ENCODE measurements at places on chromosomes 1 and 21. TPM values are rescaled to one million over a fixed set of nuclear protein-coding genes. Genes with fewer than 3 reads are reported as not detected.

- no peak for DNase-seq
These were observed 36.5 kb downstream of the GPSM2 start for GRCh38 chr1:108913105-108913948.

GRCh38 chr1:16938351-16939321 lies 16.9 kb downstream of the CROCC start:
- no peak for DNase-seq

GRCh38 chr1:230441183-230442029 lies 15.3 kb upstream of the PGBD5 start:
- no peak for DNase-seq

- no peak for DNase-seq
These were observed 1402.6 kb downstream of the MRPL39 start for GRCh38 chr21:24204641-24205040.

GRCh38 chr1:95058974-95059373 lies 13.8 kb downstream of the ALG14 start:
- no peak for DNase-seq

- peak; percentile 67 for DNase-seq
These were observed 1.4 kb upstream of the RBM15 start for GRCh38 chr1:110337704-110338308.

DNA sequence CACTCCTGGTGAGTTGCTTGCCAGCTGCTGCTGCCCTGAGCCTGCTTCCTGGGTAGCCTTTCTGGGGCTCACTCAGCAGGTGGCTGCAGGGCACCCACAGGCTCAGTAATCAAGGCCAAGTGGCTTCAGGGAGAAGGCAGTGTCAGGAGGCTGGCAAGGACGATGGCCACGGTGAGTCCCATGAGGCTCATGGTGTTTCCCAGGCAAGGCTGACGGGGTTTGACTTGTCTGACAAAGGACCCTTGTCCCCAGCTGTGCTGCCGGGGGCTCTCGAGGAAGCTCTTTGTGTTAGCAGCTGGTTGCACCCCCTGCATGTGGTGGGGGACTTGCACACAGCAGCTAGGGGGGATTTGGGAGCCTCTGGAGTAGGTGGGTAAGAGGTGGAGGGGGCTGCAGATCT lies 190.5 kb upstream of the C1orf174 start:
- no peak for DNase-seq

DNA sequence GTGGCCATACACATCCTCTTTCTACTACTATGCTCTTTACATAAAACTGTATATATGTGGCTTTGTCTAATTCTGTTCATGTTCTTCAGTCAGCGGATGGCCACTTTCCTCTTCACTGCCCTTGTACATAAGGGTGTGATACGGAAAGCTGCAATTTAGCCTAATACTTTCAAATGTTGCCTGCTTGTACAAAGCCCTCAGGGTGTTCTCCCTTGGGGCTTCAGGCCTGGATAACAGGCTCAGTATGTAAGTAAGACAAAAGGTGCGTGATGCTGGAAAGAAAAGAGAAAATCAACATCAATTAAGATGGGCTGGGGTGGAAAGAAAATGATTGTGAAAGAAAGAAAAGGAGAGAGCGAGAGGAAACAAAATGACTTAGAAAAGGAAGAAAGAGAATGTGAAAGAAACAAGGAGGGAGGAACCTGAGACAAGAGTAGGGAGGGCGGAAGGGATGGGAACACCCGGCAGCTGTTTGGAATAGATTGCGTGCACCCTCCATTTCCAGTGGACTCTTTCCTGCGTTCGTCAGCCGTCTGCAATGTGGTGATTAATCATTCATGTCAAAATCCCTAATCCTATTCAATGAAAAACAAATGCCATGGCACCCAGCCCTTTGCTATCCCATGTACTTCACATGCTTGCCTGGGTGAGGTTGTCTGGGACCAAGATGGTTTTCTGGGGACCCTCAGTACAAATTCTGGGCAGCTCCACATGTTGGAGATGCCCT lies 553.6 kb downstream of the NUF2 start:
- DNase-seq = peak; percentile 35

The C1orf94 gene
- not detected for total RNA-seq

GRCh38 chr1:199029401-199029800 lies 390.6 kb downstream of the PTPRC start:
- DNase-seq = no peak

The KRTAP21-2 gene
- total RNA-seq = not detected
